Stimulated activated CD4-positive, alpha-beta T cell treated with anti-CD3 and anti-CD28 coated beads, Interleukin-15, amount 100 ng/mL, for 1 hour (primary cell): ENCODE measurements at places on chromosomes 2 and 18.

DNA sequence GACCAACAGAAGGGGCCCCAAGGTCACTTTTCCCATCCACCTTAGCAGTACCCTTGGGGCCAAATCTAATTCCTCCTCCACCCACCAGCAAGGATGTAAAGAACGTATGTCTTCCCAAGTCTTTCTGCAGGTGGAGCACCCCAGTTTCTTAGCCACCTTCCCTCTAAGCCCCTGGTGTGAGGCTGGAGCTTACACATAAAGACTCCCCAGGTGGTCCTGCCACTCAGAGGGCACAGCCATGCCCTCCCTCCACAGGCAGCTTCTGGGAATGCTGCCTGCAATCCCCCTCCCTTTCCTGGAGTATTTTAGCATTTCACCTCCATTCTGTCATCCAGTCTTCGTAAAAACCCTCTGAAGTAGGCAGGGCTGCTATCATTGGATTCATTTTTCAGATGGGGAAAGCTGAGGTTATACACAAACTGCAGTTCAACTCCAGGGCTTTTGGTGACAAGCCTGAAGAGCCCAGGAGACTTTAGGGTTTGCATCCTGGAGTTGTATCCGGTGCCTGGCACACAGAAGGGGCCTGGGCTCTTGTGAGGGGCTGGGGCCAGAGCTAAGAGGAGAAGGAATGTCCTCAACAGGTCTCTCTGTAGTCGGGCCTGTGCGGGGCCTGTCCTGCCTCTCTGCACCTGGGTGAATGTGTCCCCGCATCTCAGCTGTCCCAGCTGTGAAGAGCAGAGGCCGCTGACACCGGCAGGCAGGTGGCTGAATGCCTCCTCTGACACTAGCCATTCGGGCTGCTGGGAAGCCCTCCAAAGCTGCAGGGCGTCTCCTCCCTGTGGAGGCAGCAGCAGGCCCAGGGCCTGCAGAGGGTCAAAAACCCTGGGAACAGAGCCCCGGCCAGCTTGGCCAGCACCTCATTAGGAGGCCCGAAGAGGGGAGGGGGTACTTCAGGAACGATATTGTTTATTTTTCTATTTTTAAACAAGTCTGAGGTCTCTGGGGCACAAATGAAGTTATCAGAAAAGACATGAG is 27.6 kb downstream of the CIB4 start:
- DNase-seq = no peak

DNA sequence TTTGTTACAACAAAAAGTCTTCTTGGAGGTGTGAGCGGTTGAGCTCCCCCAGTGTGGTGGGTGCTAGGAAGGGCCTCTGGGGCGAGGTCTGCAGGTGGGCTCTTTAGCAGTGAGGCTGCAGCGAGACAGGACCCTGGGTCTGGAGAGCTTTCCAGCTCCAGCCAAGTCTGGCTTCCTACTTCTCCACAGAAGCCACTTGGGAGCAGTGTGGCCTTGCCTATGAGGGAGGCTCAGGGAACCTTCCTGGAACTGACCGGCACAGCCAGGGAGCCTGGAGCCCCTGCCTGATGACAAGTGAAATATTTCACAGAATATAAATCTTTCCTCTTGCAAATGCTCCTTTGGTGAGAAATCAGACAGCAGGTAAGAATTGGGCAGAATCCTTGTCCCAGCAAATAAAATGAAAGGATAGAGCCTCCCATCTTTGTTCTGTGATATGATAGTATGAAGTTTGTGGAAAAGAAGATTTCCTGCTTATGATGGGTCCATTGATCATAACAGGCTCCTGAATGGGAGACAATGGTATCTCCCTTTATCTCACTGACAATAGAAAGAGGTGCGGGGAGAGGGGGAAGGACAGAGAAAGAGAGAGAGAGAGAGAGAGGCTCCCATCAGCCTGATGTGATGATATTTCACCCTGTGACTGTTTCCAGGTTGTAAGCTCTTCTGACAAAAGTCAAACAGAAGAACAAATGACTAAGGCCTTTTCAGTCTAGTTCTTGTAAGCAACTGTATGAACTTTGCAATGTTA is 289.8 kb upstream of the SPRED2 start:
- DNase-seq = no peak

DNA sequence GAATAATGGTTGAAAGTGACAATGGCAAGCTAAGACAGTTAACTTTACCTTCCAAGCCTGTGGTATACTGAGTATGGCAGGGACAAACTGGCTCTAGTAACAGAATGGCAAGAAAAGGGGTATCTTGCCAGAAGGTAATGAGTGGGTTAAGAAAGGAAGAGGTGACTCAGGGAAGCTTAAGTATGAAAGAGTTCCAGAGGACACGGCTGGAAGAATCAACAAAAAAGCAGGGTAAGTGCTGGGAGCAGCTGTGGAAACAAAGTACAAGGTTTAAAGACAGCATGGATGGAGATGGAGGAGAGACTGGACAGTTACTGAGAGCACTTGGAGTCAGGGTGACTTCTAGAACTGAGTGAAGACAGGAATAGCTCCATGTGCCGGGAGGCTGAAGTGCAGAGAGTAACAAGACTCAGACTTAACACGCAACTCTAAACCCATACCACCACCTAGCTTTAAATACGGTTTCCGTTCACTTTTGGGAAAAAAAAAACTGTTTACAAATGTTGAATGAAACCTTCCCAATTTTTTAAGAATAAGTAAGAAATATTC is 69.0 kb downstream of the REV1 start:
- no peak for DNase-seq

DNA sequence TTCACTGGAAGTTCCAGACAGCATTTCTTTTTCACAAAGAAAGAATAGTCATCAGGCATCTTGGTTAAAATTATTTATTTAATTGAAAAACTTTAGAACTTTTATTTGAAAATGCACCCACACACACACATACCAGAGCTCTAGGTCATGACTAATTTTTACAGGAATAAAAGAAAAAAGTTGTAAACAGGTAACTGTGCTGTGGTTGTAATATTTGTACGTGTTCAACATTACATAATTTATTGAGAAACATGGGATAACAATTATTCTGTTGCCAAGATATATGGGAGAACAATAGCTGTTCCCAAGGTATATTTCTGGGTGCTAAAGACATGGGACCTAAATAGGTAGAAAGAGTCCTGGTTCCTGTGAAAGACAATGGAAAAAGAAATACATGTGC is 104.9 kb downstream of the RIT2 start:
- DNase-seq = no peak

DNA sequence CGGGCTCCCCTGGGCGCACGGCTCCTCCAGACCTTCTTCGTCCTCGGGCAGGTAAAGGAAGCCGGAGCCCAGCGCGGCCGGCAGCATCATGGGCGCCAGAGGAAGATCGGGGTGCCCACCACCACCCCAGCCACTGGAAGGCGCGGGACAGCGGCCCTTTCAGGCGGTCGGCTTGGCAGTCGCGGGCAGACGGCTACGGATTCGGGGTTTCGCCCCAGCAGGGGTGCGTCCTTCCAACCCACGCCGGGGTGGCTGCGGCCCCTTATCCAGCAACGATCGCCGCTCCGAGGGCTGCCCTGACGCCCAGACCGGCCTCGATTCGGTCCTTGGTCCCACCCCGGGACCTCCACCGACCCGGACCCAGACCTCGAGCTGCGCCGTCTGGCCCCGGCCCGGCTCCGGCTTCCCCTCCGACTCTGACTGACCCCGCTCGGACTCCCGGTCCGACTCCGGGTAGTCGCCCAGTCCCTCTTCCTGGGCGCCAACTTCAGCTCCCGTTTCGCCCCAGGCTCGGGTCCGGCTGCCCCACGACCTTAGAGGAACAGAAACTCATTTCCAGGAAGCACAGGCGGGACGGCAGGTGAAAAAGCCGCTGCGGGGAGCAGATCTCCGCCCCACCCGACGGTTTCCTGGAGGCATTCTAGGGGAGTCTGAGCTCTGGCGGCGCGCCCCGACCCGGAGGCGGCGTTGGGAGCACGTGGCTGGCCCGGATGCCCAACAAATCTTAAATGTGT is 30.2 kb upstream of the SSB start:
- no peak for DNase-seq

GRCh38 chr18:77042583-77042982 is 90.0 kb downstream of the MBP start:
- no peak for DNase-seq

GRCh38 chr18:50334546-50335152 is 40.2 kb upstream of the SKA1 start:
- no peak for DNase-seq

DNA sequence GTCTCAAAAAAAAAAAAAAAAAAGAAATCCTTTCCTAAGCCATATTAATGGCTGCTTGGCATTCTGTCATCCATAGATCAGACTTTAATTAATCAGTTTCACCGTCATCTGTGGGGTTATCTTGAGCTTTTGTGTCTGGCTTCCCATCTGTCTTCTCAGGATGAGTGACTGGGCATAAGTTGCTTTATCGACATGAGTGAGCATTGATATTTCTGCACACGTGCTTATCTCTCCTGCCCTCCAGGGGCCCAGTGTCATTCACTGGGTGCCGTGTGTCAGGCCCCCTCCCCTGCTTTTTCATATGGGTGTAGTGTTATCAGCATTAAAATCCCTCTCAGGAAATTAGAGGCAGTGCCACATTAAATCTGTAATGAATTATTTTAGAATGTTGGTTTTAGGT is 65.6 kb downstream of the SH3BP4 start:
- no peak for DNase-seq

- DNase-seq = no peak
Observed at GRCh38 chr2:196718419-196719109, 79.0 kb downstream of the CCDC150 start.

DNA sequence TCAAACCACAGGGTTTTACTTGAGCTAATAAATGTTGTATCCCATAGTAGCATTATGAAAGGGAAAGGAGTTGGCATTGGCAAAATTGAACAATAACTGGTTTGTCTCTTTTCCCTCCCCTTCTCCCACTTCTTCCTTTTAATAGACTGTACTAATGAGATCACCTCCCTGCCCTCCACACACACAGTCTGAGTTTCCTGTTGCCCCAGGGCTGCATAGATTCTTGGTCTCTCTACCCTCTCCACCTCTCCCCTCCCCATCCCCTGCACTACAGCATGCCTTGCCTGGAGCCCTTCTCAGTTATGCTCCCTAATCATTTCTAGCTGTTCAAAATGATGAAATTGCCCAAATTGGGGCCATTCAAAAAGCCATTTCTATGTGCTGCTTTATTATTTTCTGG is 37.2 kb upstream of the NEMP2 start:
- DNase-seq = no peak

DNA sequence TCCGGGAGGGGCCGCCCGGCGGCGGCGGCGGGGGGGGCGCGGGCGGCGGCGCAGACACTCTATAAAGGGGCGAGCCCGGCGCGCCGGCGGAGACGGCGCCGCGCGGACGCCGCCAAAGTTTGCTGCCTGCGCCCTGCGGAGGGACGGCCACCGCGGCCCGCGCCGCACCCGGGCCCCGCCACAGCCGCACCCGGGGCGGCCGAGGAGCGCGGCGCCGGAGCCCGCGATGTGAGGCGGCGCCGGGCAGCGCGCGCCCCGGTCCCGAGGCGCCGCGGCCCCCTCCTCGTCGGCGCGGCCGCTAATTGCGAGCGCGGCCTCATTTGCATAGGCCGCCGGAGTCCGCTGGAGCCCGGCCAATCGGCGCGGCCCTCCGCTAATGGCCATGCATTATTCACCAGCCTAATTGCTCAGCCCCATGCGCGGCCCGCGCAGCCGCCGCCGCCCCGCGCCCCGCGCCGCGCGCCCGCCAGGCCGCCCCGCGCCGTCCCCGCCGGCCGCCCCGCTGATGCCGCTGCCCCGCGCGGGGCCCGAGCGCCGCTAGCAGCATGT is at the start of gene SALL3:
Gene SALL3, plus strand, starts transcription at position 89 of the 549 bp plus-strand sequence. Its CDS starts 457 bp downstream, at position 546.
- DNase-seq = no peak
